Suprapubic skin (tissue), 4 donors: ENCODE measurements at places on chromosomes 1 and 21.

DNA sequence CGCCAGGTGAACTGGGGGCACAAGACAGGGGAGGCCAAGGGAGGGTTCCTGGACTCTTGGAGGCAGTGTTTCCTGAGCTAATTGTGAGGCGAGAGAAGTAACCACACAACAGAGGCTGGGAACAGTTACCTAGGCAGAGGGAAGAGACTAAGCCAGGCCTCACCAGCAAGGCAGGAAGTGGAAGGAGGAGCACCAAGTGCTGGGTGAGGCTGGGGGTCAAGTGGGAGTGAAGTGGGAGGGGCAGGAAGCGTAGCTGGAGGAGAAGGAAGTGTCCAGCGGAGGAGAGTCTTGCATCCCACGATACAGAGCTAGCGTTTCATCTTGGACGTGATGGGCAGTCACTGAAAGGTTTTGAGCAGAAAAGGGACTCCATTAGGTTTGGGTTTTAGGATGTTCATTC is 48.3 kb upstream of the CAPZB start:
- no peaks in the 10 kb centered on the region for H3K4me1 ChIP-seq
- no peak overlapping the region for H3K27ac ChIP-seq
- H3K4me3 ChIP-seq: no peak overlapping the region
- H3K27me3 ChIP-seq: no peaks in the 10 kb centered on the region
- no peak for DNase-seq
- no peaks in the 10 kb centered on the region for H3K36me3 ChIP-seq

DNA sequence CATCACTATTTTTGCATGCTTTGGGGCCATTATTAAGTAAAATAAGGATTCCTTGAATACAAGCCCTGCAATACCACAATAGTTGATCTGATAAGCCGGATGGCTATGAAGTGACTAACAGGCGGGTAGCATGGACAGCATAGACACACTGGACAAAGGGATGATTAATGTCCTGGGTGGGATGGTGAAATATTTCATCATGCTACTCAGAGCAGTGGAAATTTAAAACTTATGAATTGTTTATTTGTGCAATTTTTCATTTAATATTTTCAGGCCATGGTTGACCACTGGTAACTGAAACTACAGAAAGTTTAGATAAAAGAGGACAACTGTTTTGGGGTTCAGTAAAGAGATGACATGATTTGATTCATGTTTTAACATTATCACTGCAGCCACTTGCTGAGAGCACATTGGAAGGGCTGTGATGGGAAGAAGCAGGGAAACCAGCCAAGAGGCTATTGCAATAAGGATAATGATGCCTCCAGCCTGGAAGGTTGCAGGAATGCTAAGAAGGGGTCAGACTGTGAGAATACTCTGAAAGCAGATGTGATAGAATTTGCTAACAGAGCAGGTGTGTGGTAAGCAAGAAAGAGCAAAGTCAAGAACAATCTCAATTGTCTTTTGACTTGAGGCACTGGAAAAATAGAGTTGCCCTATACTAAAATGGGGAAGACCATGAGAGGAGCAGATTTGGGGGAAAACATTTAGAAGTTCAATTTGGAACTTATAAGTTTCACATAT is 62.5 kb upstream of the TNFSF4 start:
- no peak overlapping the region for H3K4me3 ChIP-seq
- no peak for DNase-seq
- H3K4me1 ChIP-seq: no peaks in the 10 kb centered on the region

GRCh38 chr1:201887116-201887866 is 1.4 kb upstream of the SHISA4 start:
- no peaks in the 10 kb centered on the region for H3K27me3 ChIP-seq
- H3K4me3 ChIP-seq: no peak overlapping the region
- peaks cover 60% of the 10 kb centered on the region for H3K4me1 ChIP-seq
- H3K27ac ChIP-seq: no peak overlapping the region

DNA sequence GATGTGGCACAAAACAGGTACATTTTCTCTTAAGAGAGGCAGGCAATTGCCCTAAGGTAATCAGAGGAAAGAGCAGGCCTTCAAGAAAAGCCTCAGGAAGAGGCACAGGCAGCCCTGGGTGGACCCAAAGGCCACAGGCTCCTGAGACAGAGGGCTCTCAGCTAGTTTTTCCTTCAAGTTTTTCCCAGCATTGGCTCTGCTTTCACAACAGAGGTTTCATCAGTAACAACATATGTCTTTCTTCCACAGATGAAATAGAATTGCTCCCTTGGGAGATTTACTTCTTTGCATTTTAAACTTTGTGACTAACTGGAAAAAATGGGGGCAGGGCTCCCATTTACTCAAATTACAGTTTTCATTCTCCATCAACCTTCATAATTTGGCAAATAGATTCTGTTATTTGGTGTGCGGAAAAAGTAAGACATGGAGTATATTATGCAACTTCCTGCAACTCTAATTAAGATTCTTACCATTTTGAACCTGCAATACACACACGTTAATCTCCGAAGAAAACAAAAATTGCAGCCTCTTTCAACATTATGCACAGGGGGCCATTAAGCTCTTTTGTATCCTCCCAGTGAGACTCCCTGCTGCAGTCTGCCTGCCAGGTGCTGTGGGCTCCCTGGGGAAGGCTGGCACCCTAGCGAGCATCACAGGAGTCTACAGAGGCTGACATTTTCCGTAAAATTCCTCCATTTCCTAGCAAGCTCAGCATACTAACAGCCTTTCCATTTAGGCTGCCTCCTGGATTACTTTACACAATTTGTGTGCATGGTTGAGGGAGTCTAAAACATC is 282.3 kb downstream of the USH2A start:
- no peaks in the 10 kb centered on the region for H3K4me1 ChIP-seq
- no peaks in the 10 kb centered on the region for H3K36me3 ChIP-seq
- no peak for DNase-seq
- no peak overlapping the region for H3K4me3 ChIP-seq
- H3K27me3 ChIP-seq: no peaks in the 10 kb centered on the region

DNA sequence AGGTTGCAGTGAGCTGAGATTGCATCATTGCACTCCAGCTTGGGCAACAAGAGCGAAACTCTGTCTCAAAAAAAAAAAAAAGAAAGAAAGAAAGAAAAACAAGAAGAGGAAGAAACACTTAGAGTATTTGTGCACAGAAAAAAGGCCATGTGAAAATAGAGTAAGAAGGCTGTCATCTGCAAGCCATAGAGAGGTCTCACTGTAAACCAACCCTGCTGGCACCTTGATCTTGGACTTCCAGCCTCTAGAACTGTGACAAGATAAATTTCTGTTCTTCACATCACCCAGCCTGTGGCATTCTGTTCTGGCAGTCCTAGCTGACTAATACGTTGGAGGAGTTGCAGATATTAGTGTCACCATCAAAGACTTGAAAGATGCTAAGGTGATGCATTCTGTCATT is 12.1 kb upstream of the ZDHHC18 start:
- DNase-seq: no peak
- no peaks in the 10 kb centered on the region for H3K27me3 ChIP-seq
- no peak overlapping the region for H3K27ac ChIP-seq
- no peaks in the 10 kb centered on the region for H3K36me3 ChIP-seq
- no peaks in the 10 kb centered on the region for H3K4me1 ChIP-seq

DNA sequence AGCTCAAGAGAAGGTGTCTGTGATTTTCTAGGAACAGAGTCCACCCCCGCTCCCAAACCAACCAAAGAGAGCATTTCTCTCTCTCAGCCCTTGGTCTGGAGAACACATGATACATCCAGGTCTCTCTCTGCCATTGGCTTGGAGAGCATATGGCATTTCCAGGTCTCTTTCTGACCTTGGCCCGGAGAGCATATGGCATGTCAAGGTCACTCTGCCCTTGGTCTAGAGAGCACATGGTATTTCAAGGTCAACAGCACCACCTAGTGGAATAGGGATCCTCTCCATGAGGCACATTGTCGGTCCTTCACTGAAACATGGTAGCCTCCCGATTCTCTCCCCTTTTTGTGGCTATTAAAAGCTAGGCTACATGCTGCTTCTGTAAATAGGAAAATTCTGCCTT is 437.7 kb upstream of the OLFM3 start:
- no peak overlapping the region for H3K27ac ChIP-seq
- no peaks in the 10 kb centered on the region for H3K27me3 ChIP-seq
- no peak for DNase-seq
- no peaks in the 10 kb centered on the region for H3K4me1 ChIP-seq
- H3K4me3 ChIP-seq: no peak overlapping the region

DNA sequence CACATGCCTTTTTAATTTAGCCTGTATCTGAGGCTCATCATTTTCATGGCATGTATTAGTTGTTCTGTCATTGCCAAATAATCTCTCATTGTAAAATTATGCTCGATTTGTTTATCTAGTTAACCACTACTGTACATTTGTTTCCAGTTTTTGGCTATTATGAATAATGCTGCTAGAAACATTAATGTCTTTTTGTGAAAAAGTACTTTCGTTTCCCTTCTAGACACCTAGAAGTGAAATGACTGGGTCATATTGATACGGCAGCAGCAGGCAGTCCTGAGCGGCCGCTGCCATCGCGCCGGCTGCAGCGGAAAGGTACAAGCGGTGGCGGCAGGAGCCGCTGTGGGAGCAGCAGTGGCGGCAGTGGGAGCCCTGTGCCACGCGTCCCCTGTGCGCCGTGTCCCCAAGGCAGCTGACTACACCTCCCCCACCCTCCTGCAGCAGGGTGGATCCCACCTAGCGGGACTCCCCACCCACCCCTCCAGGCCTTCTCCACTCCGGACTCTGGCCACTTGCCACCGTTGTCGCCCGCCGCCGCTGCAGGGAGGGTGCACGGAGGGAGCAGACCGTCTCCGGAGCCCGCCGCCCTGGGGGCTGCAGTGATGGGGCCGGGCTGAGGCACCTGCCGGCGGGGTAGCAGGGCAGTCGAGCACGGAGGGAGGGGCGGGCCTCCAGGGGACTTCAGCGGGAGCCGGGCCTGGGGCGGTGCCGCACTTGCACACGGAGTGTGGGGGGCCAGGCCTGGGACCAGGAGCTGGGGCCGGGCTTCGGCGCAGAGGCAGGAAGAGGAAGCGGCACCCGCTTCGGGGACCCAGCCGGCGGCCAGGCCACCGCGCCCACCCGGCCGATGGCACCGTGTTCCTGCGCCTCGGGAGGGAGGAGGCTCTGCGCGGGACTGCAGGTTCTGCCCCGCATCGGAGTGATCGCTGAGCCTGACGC is 66.8 kb upstream of the RGS7 start:
- peaks cover 17% of the 10 kb centered on the region for H3K27me3 ChIP-seq
- DNase-seq: no peak
- peaks cover 10% of the 10 kb centered on the region for H3K4me1 ChIP-seq
- peak overlapping the region; percentile 50 for H3K4me3 ChIP-seq
- no peaks in the 10 kb centered on the region for H3K36me3 ChIP-seq

DNA sequence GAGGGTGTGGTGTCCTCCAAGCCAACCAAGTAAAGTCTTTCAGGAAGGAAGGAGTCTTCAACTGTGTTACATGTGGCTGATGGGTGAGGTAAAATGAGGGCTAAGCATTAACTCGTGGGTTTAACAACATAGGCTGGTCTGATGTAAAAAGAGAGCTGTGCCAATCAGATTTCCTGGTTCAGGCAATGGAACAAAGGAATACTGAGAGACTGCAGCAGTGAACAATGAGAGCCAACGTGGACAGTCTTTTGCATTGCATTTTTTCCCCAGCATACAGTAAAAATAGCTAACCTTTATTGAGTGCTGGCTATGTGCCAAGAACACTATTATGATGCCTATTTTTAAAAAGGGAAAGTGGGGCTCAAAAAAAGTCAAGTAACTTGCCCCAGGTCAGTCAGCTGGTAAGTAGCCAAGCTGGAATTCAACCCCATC is 31.1 kb downstream of the DLGAP3 start:
- no peaks in the 10 kb centered on the region for H3K36me3 ChIP-seq
- H3K27me3 ChIP-seq: peaks cover 21% of the 10 kb centered on the region
- H3K4me1 ChIP-seq: no peaks in the 10 kb centered on the region
- no peak for DNase-seq

DNA sequence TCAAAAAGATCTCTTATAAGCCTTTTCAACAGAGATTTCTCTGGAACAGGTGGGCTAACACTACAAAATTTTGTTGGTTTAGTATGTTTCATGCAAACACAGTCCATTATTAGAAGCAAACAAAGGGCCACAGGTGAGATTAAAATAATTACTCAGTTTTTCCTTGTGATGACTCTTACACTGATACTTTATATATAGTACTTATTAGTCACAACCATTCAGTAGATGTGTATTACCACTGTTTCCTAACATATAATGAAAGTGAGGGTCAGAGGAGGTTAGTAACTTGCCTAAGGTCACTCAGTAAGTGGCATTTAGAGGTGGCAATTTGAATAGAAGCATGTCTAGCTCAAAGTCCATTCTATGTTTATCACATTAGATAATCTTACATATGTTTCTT is 44.2 kb downstream of the CYYR1 start:
- H3K4me3 ChIP-seq: no peak overlapping the region
- no peak for DNase-seq
- no peaks in the 10 kb centered on the region for H3K4me1 ChIP-seq
- H3K36me3 ChIP-seq: no peaks in the 10 kb centered on the region
- H3K27me3 ChIP-seq: no peaks in the 10 kb centered on the region

DNA sequence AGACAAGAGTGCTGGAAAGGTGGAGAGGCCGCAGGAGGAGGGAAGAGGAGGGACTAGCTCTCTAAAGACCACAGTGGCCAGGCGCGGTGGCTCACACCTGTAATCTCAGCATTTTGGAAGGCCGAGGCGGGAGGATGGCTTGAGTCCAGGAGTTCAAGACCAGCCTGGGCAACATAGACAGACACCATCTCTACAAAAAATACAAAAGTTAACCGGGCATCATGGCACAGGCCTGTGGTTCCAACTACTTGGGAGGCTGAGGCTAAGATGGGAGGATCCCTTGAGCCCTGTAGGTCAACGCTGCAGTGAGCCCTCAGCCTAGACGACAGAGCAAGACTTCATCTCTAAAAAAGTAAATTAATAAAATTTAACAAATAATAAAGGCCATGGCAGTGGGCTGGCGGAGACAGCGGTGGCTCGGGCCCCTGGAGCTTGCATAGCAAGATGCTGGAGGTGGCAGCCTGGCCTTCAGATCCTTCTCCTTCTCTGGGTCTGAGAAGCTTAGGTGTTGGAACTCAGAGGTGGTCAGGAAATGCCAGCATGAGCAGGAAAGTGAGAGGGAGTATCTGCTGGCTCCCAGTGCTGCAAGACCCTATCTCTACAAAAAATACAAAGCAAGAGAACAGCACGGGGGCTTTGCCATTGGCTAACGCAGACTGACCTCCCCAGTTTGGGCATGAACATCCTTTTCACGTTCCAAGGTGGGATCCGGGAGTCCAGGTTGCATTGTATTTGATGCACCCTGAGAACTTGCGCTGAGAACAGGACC is 10.7 kb downstream of the WNT3A start:
- peaks cover 9% of the 10 kb centered on the region for H3K27me3 ChIP-seq
- peak; percentile 75 for DNase-seq
- H3K4me1 ChIP-seq: peaks cover 17% of the 10 kb centered on the region
- no peak overlapping the region for H3K4me3 ChIP-seq
- H3K36me3 ChIP-seq: no peaks in the 10 kb centered on the region
- H3K27ac ChIP-seq: no peak overlapping the region
